ENCODE measurements at places on chromosomes 6 and 20.

DNA sequence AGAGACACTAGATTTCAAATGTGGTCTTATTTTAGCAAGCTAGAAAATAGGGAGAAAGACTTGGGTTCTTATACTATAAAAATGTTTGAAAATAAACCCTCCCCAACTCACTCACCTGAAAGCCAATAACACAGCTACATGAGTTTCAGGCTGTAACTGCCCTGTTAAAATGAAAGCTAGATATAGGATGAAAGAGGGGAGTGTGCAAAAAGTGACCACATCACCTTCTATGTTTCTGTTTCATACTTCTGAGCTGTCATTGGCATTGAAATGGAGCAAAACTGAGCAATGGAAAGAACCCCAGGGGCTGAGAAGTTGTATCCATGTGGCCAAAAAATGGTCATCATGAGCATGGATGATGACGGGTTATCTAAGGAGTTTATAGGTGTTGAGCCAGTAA is 148.1 kb upstream of the TENT5A start:
- no peak for DNase-seq

GRCh38 chr6:126826166-126826714 is 292.2 kb upstream of the RSPO3 start:
- no peak for DNase-seq

DNA sequence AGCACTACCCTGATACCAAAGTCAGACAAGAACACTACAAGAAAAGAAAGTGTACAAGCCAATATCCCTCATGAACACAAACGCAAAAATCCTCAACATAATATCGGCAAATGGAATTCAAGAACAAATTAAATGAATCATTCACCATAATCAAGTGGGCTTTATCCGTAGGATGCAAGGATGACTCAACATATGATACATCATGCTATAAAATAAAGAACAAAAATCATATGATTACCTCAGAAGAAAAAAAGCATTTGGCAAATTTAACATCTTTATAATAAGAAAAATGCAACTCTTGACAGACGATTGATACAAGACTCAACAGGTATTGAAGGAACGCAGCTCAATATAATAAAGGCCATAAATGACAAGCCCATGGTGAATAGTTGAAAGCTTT is 843.9 kb downstream of the FRK start:
- no peak for DNase-seq

DNA sequence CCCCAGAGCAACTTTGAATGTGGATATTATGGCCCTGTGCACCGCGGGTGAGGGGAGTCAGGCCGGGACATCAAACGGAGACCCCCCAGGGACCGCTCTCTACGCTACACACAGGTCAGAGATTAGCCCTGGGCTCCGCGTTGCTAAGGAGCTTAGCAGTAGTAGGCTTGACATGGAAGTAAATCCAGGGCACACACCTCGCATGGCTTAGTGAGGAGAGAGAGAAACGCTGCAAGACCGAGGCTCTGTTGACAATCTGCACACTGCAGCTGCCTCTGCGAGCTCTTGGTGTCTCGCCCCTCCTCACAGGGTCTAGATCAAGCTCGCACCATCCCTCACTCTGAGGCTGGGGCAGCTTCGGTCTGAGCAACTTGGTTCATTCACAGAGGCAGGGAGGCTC is 116.1 kb upstream of the CDH4 start:
- no peak for DNase-seq

DNA sequence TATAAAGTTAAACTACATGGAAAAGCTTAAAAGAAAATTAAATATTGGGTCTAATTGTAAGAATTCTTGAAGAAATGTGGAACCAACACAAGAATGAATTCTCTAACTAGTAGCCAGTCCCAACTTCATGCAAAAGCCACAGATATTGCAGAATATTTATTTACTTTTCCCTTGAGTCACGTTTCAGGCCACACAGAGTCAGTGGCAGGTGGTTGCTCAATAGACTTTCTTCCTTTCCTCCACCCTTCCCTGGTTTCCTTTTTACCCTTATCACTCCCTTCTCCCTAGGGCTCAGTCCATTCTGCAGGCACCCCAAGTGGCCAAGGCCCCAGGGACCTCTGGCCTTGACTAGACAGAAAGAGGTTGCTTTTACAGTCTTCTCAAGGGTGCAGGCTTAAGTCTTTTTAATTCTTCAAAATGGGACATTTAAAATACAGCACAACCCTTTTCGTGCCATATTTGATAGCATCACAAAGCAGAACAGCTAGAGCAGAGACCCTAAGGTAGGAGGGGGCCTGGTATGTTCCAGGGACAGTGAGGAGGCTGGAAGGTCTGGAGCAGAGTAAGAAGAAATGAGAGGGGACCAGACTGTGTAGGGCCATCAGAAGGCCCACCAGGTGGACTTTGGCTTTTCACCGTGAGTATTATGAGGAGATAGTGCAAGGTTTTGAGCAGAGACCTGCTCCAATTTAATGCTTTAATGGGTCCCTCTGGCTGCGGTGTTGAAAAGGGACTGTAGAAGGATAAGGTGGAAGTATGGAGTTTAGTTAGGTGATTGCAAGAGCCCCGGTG is 65.0 kb downstream of the HDDC2 start:
- DNase-seq, result no peak

DNA sequence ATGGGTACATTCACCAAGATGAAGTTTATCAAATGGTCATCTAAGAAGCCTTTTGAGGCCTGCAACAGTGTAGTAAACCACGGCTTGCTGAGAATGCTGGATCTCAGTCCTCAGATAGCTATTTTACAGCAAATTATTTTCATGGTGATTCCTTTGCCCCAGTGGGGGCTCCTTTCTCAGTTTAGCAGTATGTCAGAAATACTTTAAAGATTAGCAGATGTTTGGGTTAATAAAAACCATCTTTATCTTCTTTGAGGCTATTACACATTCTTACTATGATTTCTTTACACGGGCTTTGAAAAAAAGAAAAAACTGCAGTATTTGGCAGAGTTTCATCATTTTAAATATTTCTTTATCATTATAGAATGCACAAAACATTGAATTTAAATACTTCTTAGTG is 10.7 kb downstream of the MYLIP start:
- DNase-seq, result no peak

GRCh38 chr6:3301506-3301905 is 42.8 kb downstream of the PSMG4 start:
- DNase-seq, result no peak

DNA sequence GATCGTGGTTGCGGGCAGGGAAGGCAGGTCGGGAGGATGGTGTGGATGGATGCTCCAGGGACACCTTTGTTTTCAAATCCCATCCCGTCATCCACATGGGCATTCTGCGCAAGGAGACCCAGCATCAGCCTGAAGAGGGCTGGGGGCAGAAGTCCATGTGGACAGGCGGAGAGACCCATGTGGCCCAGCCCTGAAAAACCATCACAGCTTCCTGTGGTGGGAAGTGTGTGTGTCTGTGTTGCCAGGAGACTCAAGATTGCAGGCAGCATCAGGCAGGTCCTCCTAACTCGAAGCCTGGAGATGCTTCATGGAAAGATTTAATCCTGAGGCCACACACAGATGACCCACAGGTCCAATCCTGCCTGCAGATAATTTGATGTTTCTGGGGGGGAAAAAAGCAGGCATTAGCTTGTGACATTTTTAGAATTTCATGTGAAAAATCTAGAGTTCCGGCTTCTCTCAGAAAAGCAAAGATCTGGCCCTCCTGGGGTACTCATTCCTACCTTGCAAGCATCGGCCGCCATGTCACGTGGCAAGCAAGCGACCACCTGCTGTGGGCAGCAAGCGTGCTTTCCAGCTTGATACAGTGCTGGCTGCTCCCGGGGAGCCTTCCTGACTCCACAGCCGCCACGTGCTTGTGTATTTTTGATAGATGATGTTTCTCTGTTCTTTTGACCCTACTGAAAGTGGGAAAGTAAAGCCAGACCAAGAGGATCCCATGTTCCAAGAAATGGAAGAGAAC is 25.8 kb downstream of the BCAS4 start:
- DNase-seq, result no peak

DNA sequence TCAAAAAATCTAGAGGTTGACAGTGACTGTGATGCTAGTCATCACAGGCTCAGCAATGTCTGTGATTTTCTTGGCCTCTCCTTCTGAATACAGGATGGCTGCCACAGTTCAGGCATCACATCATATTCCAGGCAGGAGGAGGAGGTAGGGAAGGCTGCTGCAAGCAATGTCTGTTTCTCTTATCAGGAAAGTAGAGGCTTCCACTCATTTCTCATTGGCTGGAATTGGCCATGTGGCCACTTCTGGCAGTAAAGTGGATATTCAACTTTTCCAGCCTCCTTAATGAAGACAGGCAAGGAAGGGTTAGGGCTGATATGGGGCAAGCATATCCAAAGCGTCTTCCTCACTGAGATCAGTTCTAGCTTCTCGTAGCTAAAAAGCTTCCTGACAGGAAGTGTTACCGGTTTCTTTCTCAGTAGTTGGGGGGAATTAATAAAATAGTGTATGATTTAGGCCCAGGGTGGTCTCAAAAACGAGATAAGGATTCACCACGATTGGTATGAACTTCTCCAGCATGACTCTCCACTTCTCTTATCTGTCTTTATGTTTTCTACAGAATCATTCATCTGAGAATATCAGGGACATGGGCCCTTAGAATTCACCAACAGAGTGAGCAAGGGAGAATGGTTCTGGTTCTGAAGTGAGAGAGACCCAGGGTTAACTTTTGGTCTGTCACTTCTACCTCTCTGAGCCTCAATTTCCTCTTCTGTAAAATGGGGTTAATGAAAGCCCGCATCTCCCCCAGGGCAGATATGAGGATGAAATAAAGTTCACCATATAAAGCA is 32.7 kb upstream of the PSMF1 start:
- DNase-seq, result no peak

DNA sequence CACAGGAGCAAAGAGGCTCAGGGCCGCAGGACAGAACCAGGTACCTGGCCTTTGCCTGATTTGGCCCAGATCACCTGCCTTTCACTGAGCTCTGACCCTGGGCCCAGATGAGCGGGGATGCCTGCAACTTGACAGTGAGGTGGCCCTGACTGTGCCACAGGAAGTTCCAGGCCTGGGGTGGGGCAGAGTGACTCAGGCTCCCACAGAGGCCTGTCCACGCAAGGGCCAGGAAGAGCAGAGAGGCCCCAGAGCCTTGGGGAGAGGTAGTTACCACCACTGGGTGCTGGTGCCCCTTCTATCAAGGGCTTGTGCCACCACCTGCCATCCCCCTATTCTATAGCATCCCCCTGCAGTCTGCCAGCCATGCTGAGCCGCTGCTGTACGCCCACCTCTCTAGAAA is 4.1 kb upstream of the NOL4L start:
- DNase-seq, result no peak

- DNase-seq, result no peak
Observed at GRCh38 chr6:153425536-153425935, 294.5 kb upstream of the RGS17 start.
